OCI-M1 (cell line): ENCODE measurements at places on chromosomes 3 and 15.

DNA sequence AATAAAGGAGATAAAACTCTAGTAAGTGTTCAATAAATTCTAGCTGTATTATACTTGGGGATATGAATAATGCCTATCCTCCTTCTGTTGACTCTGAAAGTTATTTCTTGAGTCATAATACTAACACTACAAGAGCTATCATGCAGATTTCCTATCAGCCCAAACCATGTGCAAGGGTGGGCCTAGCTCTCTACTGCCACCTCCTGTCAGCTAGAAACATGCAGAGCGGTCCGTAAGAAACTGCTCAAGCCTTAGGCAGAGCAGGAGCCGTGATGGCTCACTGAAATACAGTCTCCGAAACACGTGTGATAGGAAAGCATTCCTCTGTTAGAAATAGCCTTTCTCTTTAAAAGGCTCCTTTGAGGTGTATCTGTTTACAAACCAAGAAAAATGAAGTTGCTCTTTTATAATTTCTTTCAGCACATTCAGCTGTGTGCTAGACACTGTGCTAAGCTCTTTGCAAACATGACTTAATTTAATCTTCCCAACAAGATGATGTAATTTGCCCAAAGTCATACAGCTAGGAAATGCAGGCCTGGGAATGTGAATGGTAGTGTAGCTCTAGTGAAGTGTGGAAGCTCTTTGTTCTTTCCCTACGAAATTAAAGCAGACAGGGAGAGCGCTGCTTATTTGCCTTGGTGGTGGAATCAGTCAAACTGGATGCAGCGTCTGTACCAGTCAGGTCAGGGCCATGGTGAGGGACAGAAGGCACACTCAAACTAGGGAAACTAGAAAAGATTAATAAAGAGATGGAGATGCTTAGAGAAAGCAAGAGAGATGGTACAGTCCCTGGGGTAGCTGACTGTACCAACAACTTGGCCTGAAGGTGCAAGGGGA, 43.1 kb downstream of the MTHFS start:
- DNase-seq: peak; percentile 91

- DNase-seq: no peak
Observed at GRCh38 chr3:47410801-47411646, 30.2 kb downstream of the PTPN23 start.

GRCh38 chr15:91857224-91857585, 3.7 kb downstream of the SLCO3A1 start:
- no peak for DNase-seq

DNA sequence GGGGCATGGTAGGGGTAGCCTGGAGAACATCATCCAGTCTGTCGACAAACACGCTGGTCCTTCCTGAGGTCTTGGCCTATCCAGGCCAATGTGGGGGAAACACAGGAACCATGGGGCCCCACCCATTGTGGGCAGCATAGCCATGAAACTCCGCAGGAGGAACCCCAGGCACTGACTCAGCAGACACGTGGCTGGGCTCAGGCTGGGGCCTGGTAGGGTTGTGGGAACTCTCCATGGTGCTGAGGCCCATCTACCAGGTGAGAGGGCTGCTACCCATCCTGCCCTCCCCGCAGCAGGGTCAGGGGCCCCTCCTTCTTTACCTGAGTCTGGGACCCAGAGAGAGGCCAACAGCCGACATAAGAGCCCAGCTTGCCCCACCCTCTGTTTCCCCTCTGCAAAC, 22.6 kb upstream of the CACNA2D2 start:
- peak; percentile 79 for DNase-seq

- no peak for DNase-seq
Observed at GRCh38 chr3:109066864-109067263, 51.1 kb downstream of the MORC1 start.

- DNase-seq: no peak
Observed at GRCh38 chr3:122247825-122248185, 64.3 kb downstream of the CASR start.

GRCh38 chr3:196611761-196612483, 27.6 kb upstream of the NRROS start:
- peak; percentile 73 for DNase-seq

DNA sequence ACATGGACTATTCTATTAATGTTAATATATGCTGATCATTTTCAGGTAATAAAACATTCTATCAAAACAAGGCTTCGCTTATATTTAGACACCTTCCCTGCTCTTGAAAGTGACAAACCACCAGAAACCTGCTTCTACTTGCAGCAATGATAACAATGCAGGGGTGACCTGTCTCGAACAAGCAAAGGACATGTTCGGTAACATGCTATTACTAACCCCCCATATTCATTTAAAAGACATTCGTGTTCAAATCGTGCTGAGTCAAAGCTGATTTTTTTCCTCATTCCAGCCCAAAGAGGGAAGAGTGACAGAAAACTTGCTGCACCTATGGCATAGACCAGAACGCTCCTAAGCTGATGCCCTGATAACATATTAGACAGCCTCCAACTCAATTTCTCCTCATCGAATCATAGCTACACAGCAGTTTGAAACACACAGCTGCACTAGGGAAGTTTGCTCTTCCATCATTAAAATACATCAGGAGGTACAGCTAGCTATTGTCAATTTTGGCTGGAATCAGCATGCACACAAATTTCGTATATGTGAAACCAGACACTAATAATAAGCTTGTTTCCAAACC, 341.5 kb downstream of the FOXP1 start:
- DNase-seq: no peak

GRCh38 chr3:186825872-186826409, 16.6 kb upstream of the ADIPOQ start:
- no peak for DNase-seq

GRCh38 chr15:84847382-84847781, 30.2 kb downstream of the ALPK3 start:
- no peak for DNase-seq

DNA sequence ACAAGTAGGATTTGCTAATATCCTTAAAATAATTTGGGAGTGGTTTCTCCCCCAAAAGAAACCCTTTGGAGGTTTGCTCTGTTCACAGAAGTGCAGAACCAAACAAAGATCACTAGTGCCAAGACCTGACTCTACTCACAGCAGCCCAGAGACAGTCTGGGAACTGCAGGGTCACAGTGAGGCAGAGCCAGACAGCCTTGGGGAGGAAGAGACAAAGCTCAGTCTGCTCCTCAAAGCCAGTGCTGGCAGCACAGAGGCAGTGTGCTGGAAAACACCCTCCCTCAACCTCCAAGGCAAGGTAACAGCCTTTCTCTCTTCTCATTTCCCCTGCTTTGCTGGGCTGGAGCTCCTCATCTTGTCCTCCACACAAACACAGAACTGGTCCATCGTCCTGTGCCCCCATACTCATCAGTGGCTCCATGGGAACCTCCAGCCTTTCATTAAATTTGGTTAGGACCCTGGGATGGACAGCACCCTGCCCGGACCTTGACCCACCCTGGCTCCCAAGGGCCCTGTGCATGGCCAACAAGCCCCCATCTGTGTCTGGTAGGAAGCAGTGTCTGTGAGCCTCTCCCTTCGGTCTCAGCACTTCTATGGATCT, 12.6 kb downstream of the RAB6B start:
- no peak for DNase-seq

- DNase-seq: no peak
Observed at GRCh38 chr15:95883064-95883463, 447.4 kb upstream of the NR2F2 start.

- peak; percentile 44 for DNase-seq
Observed at GRCh38 chr3:100737334-100737733, 28.0 kb downstream of the TFG start.

- no peak for DNase-seq
Observed at GRCh38 chr3:144363856-144364255, 392.2 kb downstream of the DIPK2A start.

GRCh38 chr15:57160823-57161560, 215.3 kb upstream of the CGNL1 start:
- DNase-seq: no peak

GRCh38 chr3:105385819-105386508, 19.3 kb downstream of the ALCAM start:
- peak; percentile 31 for DNase-seq

GRCh38 chr3:191774485-191774884, 313.5 kb downstream of the PYDC2 start:
- no peak for DNase-seq

DNA sequence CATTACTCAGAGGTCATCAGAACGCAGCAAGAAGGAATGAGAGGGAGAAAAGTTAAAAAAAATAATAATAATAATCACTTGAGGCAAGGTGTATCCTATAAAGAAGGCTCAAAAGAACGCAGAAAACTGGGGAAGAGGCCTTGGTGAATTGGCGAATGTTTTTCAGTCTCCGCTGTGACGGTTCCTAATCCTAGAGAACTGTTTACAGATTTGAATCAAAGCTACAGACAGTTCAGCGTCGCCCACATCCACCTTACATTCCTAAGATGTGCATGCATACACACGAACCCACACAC, 634 bp downstream of the ZMAT3 start:
- DNase-seq: no peak

DNA sequence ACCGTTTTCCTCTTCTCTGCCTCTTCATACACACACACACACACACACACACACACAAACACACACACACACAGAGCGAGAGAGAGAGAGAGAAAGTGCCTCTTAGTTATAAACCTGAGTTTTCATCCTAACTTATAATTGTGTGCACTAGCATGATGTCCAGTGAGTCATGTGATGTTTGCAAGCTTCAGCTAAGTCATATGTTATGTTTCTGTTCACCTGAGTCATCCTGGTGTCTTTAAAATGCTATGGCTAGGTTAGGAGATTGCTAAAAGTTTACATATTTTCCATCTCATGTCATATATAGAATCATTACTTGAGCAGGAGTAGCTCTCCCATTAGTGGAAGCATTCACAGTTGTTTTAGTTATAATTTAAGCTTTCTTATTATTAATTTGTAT, 155.8 kb downstream of the EPHA6 start:
- no peak for DNase-seq

DNA sequence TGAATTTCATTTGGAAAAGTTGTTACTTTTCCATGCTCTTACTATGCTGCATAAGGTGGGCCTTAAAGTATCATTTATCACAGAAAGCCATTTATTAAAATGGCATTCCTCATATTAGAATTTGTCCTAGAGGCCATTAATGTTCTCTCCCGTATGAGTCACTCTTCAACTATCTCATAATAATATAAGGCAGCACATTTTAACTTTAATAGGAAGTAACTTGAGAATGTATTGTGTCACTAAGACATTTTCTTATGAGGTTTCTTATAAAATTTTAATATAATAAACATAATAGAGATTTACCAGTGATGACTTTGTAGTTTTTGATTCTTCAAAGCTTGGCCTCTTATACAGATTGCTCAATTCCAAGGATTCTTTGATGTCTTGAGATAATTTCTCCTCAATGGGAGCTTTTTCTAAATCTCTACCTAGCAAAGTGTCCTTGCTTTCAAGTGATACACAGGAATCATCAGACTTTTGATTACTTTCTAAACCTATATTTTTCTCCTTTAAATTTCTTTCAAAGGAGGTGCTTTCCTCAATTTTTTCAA, 74.7 kb downstream of the ZBBX start:
- no peak for DNase-seq

DNA sequence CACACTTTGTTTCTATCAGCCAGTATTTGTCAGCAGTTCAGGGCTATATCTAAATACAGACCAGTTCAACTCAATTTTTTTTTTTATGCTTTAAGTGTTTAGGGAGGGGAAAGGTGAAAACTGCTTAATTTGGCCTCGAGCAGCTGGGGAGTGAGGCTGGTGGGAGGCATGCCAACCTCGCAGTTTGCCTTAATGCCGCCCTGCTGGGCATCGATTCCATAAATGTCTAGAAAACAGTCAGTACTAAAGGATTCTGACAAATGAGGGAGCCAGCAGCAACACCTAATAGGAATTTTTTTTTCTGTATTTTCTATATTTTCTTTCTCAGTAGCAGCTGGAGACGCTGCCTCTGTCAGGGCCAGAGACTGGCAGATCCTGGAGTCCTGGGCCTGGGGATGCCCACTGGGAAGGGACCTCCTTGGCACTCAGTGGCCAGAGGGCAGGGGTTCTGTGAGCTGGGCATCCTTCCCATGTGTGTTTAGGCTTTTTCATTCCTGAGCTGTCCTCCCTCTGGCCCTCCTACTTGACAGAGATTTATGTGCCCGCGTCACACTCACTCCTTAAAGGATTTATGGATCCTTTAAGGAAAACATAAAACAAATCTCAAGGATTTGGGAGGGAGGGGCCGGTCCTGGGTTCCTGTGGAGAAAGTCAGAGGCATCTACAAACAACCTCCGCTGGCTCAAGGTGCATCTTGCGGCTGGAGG, 117.8 kb downstream of the WNT5A start:
- no peak for DNase-seq

GRCh38 chr3:150133293-150133692, 162.6 kb upstream of the PFN2 start:
- no peak for DNase-seq

DNA sequence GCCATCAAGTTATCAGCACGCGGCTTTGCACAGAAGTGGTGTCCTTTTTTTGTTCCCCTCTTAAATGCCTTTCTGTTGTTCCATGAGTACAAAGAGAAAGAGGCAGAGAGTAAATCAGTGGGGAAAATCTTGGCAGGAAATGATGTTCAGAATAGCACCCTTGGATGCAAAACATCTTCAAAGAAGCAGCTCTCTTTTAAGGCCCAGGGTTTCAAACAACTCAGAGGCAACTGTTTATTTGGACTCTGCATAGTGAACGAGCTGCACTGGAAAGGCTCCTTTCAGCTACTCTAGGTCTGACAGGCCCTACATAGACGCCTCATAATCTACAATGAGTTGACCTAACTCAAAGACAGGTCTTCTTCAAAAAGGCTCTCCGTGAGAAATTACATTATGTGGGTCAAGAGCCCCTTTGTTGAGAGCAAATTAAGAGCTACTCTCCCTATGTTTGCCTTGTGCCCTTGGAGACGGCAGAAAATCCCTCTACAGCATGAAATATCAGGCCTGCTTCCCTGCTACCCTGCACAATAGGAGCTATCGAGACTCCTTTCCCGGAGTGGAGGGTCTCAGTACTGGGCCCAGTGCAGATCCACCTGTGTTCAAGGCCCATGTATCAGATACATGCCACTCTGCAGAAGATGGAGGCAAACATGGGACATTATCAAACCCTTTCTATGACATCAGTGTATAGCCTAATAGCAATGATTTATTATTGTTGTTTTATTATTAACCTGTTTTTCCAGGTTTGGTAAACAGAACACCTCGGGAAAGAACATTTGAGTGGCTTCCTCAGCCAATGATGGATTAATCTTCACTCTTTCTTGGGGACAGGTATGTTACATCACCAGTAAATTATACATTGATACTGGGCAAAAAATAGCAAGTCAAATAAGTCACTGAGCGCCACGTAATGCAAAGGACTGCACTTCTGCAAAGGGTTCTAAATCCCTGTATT, 53.1 kb downstream of the HEG1 start:
- no peak for DNase-seq

GRCh38 chr15:93296759-93297500, 207.9 kb upstream of the RGMA start:
- DNase-seq: no peak
